Nucleus accumbens (tissue), 56 donors: ENCODE measurements at places on chromosomes 7 and 10.
A peak's percentile ranks its signal among the peaks of the same experiment; 100 is the strongest.

GRCh38 chr10:29734962-29735627 lies 100.3 kb upstream of the SVIL start:
- no peak for DNase-seq

DNA sequence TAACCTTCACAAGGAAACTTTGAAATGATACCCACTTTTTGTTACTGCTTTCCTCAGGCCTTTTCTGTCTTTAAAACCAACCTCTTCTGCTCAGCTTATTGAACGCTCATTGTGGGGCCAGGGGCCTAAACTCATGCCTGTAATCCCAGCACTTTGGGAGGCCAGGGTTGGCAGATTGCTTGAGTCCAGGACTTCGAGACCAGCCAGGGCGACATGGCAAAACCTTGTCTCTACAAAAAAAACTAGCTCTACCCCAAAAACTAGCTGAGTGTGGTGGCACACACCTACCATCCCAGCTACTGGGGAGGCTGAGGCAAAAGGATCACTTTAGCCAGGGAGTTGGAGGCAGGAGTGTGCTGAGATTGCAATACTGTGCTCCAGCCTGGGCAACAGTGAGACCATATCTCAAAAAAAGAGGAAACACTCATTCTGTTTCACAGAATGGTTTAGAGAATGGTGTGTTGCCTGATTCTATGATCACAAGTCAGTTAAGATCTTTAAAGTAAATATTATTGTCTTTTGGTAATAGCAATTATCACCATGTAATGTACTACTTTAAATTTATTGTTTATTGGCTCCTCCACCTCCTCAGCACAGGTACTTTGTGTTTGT lies 51.1 kb downstream of the KCTD7 start:
- DNase-seq, result no peak

DNA sequence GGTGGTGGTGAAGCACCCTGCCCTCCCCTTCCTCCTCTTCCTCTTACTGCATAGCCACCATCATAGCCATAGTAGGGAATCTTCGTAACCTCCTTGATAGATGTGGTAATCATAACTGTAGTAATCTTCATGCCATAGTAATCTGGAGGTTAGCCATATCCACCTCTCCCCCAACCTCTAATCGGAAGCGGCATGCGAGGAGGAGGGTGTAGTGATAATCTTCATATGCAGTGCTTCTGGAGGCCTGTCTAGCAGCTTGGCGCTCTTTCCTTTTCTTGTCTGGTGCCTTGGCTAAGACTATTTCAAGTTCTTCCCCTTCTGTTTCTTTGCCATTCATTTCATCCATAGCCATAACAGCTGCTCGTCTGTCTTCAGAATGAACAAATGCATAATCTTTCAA lies 90.9 kb downstream of the MLLT10 start:
- no peak for DNase-seq

DNA sequence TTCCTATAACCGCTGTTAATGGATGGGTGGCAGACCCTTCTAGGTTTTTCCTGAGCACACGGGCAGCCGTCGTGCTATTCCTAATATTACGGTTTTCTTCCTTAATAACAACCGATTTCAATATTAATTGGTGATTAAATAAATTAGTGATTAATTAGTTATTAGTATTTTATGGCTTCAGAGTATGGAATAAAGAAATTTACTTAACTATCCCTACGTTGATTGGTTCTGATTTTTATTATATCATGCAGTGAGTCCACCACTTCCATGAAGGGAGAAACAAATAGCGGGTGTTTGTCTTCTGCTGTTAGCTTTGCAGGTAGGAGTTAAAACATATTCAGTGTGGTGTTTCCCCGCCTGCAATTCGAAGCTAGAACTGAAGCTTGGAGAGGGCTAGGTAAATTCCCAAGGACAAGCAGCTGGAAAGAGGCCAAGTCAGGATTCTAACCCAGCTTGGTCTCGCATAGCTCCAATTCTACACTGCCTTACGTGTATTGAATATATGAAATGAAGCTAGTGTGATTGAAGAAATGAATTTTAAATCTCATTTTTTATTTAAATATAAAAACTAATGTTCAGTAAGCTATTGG lies 928 bp upstream of the CSTF2T start:
- DNase-seq, result no peak

- DNase-seq, result no peak
Measured at GRCh38 chr10:11756766-11757315, 14.7 kb downstream of the ECHDC3 start.

GRCh38 chr10:73167458-73167782 lies 388 bp downstream of the ECD start:
- no peak for DNase-seq

- DNase-seq, result peak; percentile 74
Measured at GRCh38 chr7:128883622-128884448, 21.2 kb downstream of the ATP6V1F start.

DNA sequence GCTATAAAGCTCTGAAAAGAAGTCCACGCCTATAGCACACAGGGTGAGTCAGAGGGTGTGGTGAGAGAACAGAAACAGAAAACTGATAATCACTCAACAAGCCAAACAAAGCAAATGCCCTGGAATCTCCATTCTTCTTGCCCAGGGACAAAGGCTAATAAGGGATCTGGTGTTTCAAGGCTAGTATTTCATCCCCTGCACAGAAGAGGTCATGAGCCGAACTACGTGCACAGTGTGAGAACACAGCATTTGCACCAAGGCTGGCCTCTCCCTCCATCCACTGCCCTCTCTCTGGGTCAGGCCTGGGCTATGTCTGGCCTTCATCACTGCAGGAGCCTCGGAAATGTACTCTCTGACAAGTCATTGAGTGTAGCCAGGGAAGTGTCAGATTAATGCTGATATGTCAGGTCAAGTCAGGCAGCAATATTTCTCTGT lies 42.7 kb downstream of the PRR15 start:
- DNase-seq, result no peak

DNA sequence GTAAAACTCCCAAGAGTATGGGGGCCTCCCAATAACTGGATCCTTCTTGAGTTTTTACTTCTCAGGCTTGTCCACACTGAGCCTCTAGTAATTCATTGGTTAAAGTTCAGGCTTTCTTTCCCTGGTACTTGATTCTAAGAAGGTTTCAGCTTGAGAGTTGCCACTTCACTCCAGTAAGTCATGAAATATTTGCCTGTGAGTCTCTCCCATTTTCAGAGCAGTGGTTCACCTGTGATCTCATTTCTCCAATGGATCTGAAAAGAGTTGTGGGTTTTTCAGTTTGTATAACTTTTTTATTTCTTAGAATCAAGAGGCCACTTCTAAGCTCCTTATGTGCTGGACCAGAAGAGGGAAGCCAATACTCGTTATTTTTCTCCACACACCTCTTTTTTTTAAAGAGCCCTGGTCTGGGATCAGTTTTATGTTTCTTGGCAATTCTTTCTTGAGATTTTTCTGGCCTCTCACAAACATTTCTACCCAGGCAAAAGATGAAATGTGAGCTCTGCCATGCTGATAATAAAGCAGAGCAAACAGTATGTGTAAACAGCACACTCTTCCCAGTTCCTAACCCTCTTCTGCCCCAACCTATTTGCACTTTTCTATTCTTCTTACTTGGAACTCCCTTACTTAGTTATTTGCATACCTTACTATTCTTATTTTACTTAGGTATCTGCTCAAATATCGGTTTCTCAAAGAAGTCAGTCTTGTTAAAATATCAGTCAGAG lies 983.4 kb downstream of the CCSER2 start:
- no peak for DNase-seq

- no peak for DNase-seq
Measured at GRCh38 chr7:114343949-114344708, 70.5 kb upstream of the FOXP2 start.

GRCh38 chr10:122051609-122052385 lies 62.8 kb downstream of the TACC2 start:
- DNase-seq, result no peak

DNA sequence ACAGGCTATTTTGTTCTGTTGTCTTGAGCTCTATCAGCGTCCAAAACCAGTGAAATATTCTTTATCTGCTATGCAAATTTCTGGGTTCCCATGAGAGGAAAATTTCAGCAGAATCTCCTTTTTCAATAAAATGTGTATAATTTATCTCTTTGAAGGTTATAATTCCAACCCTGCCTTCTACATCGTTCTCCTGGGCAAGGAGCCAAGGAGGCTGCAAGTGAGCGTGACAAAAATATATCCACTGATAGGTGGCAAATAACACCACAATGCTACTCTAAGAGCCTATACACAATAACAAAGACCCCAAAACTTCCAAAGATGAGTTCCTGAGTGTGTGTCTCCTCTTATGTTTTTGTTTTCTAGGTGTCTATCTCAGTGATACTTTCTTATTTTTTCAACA lies 664.7 kb upstream of the SORCS1 start:
- DNase-seq, result no peak

DNA sequence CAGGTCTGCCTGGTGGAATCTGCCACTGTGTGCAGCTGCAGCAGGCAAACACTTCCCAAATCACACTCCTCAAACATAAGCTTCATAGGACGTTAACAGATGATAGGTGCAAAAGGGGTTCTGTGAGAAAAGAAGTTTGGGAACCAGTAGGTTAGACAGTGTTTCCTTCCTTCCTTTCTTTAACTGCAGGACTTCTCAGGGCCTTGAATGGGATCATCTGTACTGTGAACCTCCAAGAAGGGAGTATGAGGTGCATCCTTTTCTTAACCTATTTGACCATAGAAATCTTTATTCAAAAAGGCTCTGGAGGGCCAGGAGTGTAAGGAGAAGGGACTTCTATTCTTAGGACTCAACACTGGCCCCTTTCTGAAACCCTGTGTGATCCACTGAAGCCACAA lies 33.0 kb downstream of the CAMK2B start:
- no peak for DNase-seq

DNA sequence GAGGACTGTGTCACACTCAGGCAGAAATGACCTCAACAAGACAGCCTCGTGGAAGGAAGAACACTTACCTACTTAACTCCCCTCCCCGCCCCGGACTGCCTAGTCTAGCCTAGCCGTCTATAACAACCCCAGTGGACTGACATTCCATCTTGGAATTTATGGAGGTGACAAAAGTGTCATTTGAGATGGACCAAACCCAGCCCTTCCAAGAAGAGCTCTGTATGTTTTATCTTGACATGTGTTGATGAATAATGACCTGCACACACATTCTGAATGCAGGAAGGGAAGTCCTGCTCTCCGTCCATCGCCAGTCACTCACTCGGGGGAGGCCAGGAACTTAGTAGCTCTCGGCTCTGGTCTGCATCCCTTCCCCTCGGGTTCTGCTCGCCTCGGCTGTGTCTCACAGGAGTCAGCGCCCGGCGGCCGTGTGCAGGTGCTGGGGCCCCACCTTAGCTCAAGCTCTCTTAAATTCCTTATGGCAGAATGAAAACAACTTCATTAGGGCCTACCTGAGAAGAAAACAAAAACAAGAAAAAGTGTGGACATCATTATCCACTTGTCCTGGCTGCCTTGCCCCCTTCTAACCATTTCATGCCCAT lies 140.9 kb upstream of the NPS start:
- DNase-seq, result no peak

- DNase-seq, result no peak
Measured at GRCh38 chr7:92964141-92964540, 127.8 kb upstream of the CDK6 start.

DNA sequence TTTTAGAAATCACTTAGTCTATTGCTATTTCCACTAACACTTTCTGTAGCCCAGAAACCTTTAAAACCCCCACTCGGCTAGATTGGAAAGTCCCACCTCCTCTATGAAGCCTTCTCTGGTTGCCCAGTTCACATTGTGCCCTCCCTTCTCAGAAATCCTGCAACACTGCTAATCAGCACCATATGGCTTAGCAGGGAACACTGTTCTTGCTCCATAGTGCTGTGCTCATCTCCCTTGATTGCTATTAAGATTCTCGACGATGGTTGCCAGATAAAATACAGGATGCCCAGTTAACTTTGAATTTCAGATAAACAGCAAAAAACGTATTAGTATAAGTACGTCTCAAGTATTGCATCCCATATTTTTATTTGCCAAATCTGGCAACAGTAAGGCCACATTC lies 40.1 kb upstream of the XPNPEP1 start:
- DNase-seq, result no peak

DNA sequence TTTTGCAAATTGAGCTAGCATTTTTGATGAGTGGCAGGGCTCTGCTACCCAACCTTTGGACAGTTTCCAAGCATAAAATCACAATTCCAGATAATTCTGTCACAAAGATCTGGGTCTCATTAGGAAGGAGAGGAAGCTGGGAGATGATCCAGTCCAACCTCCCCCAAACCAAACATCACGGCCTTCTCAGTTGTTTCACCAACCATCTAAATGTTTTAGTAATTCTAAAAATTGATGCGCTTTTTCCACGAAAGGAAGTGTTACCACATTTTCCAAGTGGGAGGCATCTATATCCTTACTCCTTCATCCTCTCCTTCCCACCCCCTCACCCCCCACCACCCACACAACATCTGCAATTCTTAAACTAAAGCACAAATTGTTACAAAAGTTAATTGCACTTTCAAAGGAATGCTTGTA lies 108.3 kb downstream of the EGFR start:
- DNase-seq, result no peak

- no peak for DNase-seq
Measured at GRCh38 chr7:48837266-48837665, 87.1 kb upstream of the CDC14C start.

DNA sequence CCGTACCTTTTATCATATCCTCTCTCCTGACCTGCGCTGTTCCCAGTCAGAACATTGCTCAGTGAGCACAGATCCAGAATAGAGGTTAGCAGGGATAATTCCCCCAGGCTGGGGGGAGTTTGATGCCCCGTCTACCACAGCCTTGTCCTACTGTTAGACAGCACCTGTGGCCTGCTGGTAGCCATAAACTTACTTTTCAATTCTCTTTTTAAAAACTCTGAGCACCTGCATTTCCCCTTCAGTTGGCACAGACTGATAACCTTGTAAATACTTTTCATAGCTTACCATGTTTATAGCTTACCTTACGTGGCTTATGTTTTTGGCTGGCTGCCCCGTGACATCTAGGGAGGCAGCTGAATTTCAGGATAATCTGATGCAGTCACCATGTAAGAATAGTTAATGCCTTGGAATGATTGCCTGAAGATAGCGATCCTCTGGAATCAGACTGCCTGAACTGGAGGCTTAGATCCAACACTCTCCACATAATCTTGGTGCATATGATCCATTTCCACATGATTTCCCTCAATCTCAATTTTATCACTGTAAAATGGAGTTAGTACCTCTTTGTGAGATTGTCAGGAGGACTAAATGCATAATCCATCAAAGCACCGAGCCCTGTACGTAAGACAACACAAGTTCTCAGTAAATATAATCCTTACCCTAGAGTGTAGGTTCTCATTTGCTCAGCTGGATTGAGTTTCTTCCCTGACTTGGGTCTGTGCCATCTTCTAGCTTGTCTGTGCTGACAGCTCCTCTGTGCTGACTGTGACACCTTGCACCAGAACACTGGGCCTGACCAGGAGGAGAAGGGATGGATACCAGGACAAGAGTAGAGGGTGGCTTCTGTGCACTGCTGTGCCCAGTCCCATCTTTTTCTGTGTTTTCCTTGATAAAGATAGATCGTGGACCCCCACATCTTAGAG lies 111.7 kb upstream of the GJD4 start:
- DNase-seq, result no peak

GRCh38 chr10:103696411-103697145 lies 158.8 kb downstream of the SH3PXD2A start:
- no peak for DNase-seq

- DNase-seq, result no peak
Measured at GRCh38 chr7:155597753-155598140, 46.7 kb upstream of the RBM33 start.

GRCh38 chr7:12370249-12370648 lies 33.4 kb downstream of the VWDE start:
- no peak for DNase-seq
